Bronchial epithelial cell (primary cell): ENCODE measurements at places on chromosomes 1 and 21. TPM values are rescaled to one million over a fixed set of nuclear protein-coding genes. Genes with fewer than 3 reads are reported as not detected.

FCN3 gene
- total RNA-seq, result 0.26 TPM in 2 replicates

CDC42BPA gene
- total RNA-seq, result 25.8 and 43.8 TPM in 2 replicates

SLC9C2 gene
- total RNA-seq, result not detected in 2 replicates

IVL gene
- total RNA-seq, result 1.6 and 14.6 TPM in 2 replicates

CCDC24 gene
- total RNA-seq, result 2.6 and 3.7 TPM in 2 replicates

DNA sequence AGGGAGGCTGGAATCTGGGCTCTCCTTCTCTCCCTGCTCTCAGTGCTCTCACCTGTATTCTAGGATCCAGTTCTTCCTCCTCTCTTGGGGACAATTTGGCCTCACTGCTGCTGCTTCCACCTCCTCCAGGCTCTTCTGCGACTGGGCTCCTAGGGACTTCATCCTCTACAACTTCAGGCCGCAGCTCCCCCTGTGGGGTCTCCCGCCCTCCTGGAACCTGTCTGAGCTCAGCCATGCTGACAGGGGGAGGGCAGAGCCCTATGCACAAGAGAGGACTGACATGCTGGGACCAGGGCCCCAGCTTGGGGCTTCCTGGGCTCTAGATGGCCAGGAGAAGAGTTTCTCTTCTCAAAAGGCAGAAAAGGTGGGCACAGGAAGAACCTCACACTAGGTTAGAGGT is 1.0 kb downstream of the SH3BP5L start:
- DNase-seq, result no peak

KIAA0319L gene
- total RNA-seq, result 26.6 and 30.5 TPM in 2 replicates

CFAP74 gene
- not detected in 2 replicates for total RNA-seq

DNA sequence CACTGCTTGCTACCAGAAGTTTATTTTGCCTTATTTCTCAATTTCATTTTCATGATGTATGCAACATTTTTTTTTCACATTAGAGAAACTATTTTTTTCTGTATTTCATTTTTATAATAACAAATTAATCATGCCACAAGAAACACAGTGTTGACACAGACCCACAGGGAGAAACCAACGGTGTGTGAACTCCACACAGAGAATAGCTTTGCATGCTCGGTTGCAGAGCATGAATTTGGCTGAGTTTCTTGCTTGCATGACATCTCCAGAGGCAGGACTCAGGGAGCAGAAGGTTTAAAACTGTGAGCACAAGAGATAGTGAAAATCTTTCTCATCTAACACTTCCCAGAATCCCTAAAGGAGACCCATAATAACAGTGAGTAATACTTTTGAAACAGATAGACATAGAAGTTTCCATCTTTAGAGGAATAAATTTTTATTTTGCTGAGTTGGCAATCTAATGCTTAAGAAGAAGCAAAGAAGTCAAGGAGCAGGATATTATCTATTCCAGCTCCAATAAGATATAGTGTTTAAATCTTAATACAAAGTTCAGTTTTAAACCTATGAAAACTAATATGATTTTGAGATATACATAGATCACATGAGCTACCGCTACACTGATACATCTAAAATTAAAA is 890.9 kb downstream of the MRPL39 start:
- no peak for DNase-seq

DNA sequence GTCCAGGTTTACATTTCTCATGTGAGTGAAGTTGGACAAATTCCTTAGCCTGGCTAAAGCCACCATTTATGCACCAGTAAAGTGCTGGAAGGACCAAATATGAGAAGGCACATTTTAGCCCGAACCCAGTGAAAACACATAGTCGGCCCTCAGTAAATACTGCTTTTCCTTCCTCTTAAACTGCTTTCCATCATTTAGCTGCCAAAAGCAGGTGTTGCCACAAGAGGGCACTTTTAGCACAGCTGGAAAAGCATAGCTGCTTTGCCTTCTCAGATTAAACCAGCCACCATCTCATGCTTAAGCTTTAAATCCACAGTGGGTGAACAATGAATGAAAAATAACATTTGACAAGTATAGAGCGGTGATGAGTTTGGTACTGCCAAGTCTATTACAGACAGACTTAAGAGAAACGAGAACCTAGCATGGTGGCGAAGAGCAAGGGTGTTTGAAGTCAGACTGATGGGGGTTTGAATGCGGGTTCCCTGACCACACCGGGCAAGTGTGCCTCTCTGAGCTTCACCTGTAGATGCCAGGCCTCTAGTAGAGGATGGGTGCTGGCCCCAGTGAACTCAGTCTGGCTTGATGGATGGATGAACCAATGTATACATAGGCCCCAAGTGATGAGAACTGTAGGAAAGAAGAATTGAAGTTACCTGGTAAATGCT is 57.8 kb downstream of the SLC35D1 start:
- DNase-seq, result peak; percentile 63

PPP1R8 gene
- total RNA-seq, result 46.7 and 51.9 TPM in 2 replicates

DNA sequence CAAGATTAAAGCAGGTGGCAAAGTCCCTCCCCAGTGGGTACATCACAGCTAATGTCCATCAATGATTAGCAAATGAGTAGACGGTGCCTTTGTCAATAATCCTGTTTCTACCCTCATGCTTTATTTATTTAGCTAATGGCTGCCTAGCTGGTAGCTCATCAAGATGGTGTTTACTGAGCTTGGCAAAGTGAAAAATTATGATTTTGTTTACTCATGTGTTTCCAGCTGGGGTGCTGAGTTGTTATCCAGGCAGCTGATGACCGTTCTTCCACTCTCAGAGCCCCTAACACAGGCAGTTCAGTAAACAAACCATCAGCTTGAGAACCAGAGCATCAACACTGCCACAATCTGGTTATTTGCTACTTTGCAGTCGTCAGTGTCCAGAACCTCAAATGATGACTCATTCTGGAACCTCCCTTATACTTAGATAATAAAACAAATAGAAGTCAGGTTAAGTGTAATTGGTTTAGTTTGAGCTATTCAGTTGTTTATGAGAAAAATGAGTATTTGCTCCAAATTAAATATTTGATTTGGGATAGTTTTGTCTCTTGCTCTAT is 163.9 kb downstream of the ST6GALNAC5 start:
- DNase-seq, result peak; percentile 66

SIKE1 gene
- 45.3 and 90.5 TPM in 2 replicates for total RNA-seq

DNA sequence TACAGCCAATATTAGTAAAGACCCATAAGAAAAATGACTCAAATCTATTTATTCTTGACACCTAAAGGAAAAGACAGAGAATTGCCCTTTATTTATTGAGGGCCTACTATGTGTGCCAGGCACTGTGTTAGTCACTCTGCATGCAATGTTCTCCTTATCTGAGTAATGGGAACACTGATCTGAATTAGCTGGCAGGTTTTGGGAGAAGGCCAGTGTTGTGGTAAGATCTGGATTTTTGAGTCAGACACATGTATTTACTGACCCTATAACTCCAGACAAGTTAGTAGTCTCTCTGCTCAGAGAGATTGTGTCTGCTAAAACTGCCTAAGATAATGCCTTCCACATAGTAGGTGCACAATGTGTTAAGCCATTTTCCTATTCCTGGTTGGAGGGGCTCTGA is 17.3 kb downstream of the LCE4A start:
- peak; percentile 36 for DNase-seq

VASH2 gene
- total RNA-seq, result not detected in 2 replicates

VHLL gene
- 0.26 and 0.77 TPM in 2 replicates for total RNA-seq

LCE1F gene
- total RNA-seq, result not detected in 2 replicates

DNA sequence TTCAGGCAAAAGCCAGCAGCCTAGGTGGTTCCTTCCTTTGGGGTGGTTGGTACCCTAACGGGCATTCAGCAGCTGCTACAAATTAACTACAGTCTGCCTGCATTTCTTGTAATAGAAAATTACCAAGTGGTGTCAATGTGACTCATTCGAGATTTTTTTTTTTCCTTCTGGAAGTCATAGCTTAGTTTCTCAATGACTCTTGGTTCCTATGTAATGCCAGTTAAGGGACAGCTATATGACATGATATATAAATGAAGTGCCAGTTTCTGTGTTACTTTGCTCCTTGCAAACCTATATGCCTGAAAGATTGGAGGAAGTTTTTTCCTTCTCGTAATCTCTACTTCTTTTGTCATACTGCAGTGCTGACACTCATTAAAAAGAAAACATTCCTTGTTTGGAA is 2.6 kb downstream of the MGST3 start:
- peak; percentile 51 for DNase-seq

OR2T35 gene
- total RNA-seq, result not detected in 2 replicates

DNA sequence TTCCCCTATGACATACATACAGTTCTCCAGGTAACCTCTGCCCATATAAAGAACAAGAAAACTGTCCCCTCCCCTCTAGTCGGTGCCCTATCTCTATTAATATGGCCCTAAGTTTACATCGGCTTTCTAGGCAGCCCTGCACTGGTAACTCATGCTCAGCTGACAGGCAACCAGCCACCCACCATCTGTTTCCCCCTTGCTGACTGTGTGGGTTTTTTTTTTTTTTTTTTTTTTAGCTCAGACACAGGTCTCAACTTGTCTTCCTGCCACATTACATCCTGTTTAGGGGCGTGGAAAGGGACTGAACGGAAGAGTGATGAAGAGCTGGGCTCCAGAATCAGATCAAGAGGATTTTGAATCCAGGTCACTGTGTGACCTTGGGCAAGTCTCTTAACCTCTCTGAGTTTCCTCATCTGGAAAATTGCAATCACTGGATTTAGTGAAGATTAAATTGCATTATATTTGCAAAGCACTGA is 14.0 kb downstream of the LAPTM5 start:
- peak; percentile 83 for DNase-seq

CDA gene
- total RNA-seq, result 0.79 and 1.4 TPM in 2 replicates

DNA sequence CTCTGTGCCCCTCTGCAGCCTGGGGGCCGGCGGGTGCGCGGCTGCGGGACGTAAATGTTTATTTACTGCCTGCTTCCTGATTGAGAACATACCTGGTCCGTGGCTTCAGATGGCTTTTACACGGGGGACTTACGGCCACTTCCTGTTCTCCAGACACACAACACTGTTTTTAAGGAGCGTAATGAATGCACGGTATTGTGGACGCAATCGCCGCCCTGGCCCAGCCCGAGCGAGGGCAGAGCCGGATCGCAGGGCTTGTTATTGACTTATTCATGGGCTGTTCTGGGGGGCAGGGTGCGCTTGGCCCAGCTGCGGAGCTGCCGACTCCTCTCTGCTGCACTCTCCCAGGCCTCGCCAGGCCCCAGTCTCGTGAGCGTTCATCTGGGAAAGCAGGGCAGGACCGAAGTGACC is 52.8 kb upstream of the ACTRT2 start:
- DNase-seq, result no peak

GRCh38 chr21:33963848-33964555 is 48.4 kb upstream of the ATP5PO start:
- no peak for DNase-seq

DNA sequence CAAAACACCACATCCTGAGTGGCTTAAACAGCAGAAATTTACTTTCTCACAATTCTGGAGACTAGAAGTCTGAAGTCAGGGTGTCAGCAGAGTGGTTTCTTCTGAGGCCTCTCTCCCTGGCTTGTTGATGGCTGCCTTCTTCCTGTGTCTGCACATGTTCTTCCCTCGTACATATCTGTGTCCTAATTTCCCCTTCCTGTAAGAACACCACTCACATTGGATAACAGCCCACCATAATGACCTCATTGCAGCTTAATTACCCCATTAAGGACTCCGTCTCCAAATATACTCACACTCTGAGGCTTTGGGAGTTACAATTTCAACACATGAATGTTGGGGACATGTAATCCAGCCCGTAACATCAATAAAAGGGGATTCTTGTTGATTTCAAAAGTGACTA is 23.4 kb downstream of the C8A start:
- no peak for DNase-seq

- DNase-seq, result no peak
Observed at GRCh38 chr1:19651141-19651737, 7.1 kb downstream of the NBL1 start.

FH gene
- 33.7 and 41.1 TPM in 2 replicates for total RNA-seq

- DNase-seq, result no peak
Observed at GRCh38 chr1:167705250-167705649, 16.5 kb upstream of the MPZL1 start.

DNA sequence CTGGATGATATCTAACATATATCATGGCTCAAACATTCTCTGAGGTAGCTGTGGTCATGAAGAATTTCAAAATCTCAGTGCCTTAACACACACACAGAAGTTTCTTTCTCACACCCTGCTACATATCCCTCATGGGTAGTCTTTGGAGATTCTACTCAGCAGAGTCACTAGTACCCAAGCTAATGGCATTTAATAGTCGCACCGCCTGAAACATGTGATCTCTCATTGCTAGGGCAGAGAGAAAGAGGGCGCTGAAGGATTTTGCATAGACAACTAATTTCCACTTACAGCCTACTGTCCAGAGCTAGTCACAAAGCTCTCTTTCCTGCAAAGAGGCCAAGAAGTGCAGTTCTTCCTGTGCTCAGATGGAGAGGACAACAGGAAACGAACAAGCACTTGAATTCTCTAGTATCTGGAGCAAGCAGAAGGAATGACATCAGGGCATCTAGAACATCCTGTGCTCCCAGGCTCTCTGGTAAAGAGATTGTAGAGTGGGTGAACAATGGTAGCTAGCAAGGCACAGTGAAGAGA is 183.4 kb upstream of the PTBP2 start:
- no peak for DNase-seq

DNA sequence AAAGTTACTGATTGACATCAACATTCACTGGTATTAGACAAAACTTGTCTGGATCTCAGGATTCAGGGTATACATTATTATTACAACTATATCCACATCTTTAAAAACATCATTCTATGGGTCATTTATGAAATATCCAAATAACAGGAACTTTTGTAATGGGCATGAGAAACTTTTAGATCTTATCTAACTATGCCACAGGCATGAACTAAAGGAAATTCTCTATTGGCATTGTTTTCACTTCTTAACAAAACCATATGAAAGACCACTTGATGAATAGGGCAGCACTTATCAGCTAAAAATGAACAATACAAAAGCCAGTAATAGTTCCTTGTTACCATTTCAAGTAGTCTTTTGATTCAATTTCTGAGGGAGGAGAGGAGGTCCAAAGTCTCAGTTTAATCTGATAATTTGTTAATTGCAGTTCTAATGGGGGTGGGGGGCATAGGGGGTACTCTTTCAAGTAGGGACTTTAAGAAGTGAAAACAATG is 30.8 kb upstream of the CPLANE2 start:
- DNase-seq, result no peak

- no peak for DNase-seq
Observed at GRCh38 chr1:245599371-245600174, 444.8 kb downstream of the KIF26B start.

SAMD13 gene
- total RNA-seq, result 0.26 and 0.77 TPM in 2 replicates

CELA2A gene
- total RNA-seq, result not detected in 2 replicates

- no peak for DNase-seq
Observed at GRCh38 chr21:16330908-16331268, 601.1 kb downstream of the USP25 start.

DNA sequence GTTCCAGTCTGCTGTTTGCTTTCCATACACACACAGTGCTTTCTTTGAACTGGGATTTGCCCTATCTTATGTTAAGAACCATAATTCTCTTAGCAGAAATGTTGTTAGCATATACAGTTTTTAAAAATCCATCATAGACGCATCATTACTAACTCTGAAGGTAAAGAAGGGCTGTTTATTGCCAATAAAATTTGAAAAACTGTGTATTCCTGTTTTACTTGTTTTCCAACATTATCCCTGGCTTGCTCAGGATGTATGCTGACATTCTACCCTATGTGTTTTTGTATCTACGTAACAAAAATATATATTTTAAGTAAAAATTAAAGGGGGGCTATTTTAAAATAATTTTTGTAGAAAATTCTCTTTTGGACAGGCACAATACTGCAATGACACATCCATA is 857.2 kb downstream of the BRINP3 start:
- no peak for DNase-seq
